Stimulated activated CD4-positive, alpha-beta T cell treated with anti-CD3 and anti-CD28 coated beads, Interleukin-1b, Interleukin-23, amount 100 ng/mL, for 1 hour (primary cell): ENCODE measurements at places on chromosomes 2 and 18.

DNA sequence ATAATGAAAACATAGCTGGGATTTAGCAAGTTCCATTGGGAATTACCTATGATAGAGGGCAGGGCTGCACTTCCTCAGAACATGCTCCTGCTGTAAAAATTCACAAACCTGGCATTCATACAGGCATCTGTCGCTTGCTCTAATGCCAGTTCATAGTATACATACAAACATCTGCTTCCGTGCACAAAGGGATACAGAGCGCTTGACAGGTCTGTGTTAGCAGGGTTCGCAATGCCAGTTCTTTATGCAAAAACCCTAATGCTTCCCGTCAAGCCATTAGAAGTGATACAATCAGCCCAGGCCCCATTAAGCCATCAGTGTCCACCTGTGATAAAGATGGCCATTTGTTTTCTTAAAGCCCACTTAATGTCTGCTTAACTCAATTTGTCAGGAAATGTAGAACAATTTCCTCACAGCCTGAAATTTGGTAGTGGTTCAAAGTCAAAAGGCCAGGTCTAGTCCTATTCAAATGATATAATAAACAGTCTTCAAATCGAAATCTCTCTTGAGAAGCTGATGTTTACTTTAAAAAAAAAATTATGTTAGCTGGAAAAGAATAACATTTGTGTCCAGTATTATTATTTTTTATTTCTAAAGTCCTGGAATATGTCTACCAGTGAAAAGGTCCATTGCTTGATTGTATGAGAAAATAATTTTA is 556.3 kb downstream of the ARHGAP15 start:
- DNase-seq = no peak

GRCh38 chr2:15363142-15363541 is 198.0 kb downstream of the NBAS start:
- no peak for DNase-seq

DNA sequence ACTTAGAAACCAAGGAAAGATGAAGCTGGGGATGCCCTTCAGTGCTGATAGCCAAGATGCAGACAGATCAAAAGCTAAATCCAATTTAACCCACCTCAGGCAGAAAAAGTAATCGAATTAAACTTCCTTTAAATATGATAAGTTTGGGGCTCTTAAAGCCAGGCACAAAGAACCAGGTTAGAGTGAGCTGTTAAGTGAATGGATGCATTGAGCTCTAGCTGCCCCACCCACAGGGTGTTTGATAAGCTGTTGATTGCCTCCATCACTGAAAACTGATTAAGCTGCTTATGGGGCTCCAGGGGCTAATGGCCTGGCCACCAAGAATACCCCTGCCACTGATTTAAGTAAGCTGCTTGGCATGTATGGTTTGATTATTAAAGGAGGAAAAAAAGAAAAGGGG is 119.8 kb downstream of the PLEKHM3 start:
- DNase-seq = no peak

DNA sequence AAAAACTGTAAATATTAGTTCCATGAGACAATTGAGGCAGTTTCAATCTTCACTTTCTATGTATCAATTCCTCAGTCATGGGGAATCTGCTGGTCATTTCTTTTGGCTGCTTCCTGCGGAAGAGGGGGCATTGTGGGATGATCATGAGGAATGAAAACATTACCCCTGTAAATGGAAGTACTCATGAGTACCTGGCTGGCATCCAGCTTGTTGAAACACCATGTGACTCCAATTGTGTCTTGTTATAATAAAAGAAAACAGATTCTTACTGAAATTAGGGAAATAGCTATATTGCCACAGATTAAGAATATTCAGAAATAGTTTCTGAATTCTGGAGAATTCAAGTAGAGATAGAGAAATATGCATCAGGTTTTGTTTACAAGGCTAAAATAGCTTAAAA is 41.6 kb upstream of the GPR39 start:
- no peak for DNase-seq

- peak; percentile 32 for DNase-seq
Measured at GRCh38 chr2:25286025-25286400, 55.7 kb downstream of the DNMT3A start.

- DNase-seq = no peak
Measured at GRCh38 chr2:135785032-135785431, 43.4 kb downstream of the UBXN4 start.

- no peak for DNase-seq
Measured at GRCh38 chr18:62809900-62810299, 94.6 kb downstream of the PHLPP1 start.

- DNase-seq = no peak
Measured at GRCh38 chr18:22074282-22075070, 94.9 kb upstream of the GATA6 start.

GRCh38 chr2:48733067-48733503 is 22.4 kb downstream of the LHCGR start:
- no peak for DNase-seq

GRCh38 chr18:33914399-33914798 is 310.3 kb downstream of the NOL4 start:
- no peak for DNase-seq

- DNase-seq = no peak
Measured at GRCh38 chr2:195304310-195304709, 352.7 kb upstream of the SLC39A10 start.
